NCI-H460 (cell line): ENCODE measurements at places on chromosomes 3 and 15.

GRCh38 chr15:90709278-90709677 is 7.9 kb upstream of the BLM start:
- no peak for DNase-seq

DNA sequence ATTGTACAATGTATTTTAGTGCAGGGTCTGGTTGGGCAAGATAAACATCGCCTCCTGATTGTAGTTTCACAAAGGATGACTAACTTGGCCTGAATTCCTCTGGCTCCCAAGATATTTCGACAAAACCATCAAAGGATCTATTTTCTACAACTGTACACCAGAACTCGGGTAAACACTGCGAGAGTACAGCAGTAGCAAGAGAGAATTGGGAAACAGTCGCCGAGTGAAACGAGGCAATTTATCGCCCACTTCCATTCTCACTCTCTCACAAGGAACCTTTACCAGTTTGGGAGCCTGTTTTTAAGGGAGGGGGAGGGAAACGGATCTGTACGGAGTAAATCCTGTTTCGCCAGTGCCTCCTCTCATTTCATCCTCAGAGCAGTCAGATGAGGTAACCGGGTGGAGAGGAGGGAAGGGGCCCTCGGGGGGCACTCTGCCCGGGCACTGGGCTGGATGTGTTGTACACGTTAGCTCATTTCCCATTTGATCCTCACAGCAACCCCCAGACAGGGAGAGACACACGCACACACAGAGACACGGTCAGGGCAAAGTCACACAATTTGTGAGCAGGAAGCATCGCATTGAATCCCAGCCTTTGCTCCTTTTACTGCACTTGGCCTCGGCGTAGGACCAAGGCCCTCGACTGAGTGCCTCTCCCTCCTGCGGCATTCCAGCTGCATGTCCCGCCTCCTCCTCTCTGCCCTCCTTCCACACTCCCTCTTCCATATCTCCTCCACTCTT is 120.1 kb downstream of the LIPC start:
- DNase-seq: no peak

GRCh38 chr15:71530116-71530515 is 280.2 kb upstream of the NR2E3 start:
- DNase-seq: no peak

GRCh38 chr15:53548236-53548635 is 211.2 kb downstream of the WDR72 start:
- DNase-seq: no peak

DNA sequence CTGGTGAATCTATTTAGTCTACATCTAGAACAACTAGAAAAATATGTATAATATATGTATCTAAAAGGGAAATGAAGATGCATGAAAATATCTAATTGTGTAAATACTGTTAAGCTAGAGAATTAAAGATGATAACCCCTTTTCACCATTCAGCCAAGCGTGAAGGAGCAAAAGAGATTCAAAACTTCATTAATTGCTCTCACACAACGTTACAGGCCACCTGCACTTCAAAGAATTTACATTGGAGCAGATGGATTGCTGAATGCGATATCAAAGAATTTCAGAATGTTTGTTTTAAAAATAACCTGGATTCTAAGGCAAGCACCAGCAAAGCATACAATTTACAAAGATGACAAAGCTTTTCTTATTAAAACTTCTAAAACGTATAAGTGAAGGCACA is 243.2 kb downstream of the ROBO2 start:
- DNase-seq: no peak
